Kidney glomerular epithelial cell (primary cell): ENCODE measurements at places on chromosomes 6 and 20.

GRCh38 chr6:70196531-70196930, 106.4 kb downstream of the COL9A1 start:
- no peak for DNase-seq

- DNase-seq: peak; percentile 18
Observed at GRCh38 chr6:33885132-33886057, 81.6 kb upstream of the MLN start.

DNA sequence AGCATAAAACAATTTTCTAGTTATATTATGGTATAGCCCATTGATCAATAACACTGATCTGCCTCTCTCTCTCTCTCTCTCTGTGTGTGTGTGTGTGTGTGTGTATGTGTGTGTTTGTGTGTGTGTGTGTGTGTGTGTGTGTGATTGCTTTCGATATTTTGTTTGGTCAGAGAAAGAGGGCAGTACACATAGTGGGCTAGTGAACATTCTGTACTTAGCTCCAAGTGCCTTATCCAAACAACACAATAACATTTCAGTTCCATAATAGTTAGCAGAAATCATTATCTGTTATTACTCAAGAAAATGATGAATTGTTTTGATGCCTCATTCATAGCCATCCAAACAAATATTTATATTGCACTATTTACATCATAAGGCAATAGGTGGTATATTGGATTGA, 979.1 kb upstream of the CITED2 start:
- DNase-seq: no peak

- DNase-seq: no peak
Observed at GRCh38 chr6:84258268-84258667, 30.8 kb upstream of the CEP162 start.

DNA sequence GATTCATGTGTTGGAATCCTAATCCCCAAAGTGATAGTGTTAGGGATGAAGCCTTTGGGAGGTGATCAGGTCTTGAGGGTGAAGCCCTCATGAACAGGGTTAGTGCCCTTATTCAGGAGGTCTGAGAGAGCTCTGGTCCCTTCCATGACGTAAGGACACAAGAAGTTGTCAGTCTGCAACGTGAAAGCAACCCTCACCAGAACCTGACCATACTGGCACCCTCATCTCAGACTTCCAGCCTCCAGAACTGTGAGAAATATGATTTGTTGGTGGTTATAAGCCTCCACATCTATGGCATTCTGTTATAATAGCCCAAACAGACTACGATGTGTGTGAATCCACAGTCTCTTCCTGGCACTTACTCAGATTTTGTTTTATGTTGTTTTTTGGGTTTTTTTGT, 90.7 kb downstream of the TRERF1 start:
- DNase-seq: no peak

- no peak for DNase-seq
Observed at GRCh38 chr6:155389130-155389529, 66.5 kb downstream of the NOX3 start.

DNA sequence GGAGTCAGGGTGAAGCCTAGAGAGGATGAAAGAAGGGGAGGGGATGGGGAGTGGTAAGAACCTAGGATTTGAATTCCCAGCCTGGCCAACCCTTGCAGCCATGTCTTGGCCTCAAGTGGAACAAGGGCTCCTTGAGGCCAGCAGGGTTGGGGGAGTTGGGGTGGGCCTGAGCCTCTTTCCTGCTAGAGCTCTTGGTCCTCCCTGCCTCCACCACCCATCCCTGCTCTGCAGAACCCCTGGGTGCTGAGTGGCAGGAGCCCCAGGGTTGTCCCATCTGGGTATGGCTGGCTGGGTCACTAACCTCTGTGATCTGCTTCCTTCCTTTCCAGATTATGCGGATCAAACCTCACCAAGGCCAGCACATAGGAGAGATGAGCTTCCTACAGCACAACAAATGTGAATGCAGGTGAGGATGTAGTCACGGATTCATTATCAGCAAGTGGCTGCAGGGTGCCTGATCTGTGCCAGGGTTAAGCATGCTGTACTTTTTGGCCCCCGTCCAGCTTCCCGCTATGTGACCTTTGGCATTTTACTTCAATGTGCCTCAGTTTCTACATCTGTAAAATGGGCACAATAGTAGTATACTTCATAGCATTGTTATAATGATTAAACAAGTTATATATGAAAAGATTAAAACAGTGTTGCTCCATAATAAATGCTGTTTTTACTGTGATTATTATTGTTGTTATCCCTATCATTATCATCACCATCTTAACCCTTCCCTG, 8.3 kb downstream of the VEGFA start:
- no peak for DNase-seq

DNA sequence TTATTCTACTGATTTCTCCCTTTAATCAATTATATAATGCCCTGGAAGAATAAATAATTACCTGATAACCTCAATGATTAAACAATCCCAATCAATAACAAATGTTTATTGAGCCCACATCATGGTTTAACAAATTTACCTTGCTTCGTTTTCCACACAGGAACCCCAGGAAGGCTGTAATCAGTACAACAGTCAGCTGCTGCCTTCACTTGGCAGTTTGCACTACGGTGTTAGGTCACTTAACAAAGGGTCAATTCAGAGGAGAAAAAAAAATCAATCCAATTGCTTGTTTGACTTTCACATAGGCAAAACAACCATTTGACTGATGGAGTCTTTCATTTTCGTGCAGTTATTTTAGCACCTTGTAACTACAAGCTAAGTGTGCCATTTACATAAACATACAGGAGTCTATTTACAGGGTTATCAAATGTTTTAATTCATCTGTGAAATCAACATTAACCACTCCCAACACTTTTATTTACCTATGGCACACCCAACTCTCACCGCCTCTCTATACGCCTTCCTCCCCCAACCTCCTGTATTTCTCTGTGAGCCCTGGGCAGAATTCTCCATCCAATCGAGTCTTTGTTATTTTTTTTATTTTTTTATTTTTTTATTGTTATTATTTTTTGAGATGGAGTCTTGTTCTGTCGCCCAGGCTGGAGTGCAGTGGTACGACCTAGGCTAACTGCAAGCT, 140.4 kb upstream of the TAB2 start:
- no peak for DNase-seq

DNA sequence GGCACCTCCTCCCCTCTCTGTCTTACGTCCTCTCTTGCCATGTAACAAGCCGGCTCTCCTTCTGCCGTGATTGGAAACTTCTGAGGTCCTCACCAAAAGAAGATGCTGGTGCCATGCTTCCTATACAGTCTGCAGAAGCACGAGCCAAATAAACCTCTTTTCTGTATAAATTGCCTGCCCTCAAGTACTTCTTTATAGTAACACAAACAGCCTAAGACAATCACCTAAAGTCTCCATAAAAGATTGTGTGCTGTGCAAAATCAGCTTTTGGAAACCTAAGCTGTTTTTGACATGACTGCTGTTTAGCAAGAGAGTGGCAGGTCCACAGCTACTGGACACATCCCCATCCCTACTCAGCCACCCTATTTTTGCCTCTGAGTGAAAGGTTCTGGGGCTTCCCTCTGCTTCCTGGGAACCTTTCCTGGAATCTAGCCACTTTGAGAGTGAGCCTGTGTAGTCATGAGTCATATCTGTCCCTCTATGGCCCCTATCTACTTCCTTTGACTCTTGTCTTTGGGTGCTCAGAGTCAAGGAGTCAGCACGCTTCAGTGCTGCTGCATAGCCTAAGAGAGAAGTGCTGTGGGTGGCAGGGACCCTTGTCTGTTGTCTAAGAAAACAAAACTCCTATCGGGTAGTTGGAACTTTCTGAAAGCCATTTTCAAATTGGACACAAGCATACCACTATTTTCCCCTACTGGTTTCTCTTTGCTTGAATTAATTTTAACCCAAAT, 110.0 kb downstream of the PPP1R14C start:
- peak; percentile 25 for DNase-seq

DNA sequence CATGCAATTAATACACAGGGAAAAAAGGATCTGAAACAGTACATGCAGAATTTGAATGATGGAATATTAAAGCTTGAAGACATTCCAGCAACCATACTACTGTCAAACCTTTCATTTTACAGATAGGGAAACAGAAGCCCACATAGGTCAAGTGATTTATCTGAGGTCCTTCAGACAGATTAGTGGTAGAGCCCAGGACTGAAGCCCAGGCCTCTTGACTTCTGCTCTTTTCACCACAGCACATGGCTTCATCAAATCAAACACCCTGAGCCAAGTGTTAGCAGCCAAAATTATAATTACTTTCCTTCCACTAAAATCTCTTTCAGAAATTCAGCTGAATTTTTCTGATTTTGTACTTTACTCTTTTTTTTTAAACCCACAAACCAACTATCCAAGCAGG, 435.6 kb upstream of the RUNX2 start:
- DNase-seq: no peak

DNA sequence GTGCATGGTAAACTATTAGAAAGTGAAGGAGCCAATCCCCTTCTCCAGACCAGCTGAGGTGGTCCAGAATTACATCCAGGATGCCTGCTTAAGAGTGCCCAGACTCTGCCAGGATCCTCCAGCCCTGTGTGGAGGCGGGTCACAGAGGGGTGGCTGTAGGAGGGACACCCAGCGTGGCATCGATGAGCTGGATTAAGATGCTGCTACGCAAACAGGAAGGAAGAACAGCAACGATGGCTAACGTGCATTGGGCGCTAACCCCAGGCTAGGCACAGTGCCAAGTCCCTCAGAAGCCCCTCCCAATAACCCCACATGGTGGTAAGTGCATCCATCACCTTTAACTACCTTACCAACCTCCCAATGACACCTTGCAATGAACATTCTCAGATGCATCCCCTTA, 63.9 kb upstream of the MRPS10 start:
- no peak for DNase-seq

- no peak for DNase-seq
Observed at GRCh38 chr6:131163886-131164285, 28.6 kb downstream of the AKAP7 start.

- DNase-seq: no peak
Observed at GRCh38 chr20:63121246-63121645, 94.7 kb downstream of the YTHDF1 start.

- DNase-seq: no peak
Observed at GRCh38 chr6:156691018-156691417, 86.2 kb upstream of the ARID1B start.

- no peak for DNase-seq
Observed at GRCh38 chr6:46199387-46199786, 28.6 kb upstream of the ENPP5 start.

GRCh38 chr6:21593927-21594415, 420 bp downstream of the SOX4 start:
- no peak for DNase-seq

DNA sequence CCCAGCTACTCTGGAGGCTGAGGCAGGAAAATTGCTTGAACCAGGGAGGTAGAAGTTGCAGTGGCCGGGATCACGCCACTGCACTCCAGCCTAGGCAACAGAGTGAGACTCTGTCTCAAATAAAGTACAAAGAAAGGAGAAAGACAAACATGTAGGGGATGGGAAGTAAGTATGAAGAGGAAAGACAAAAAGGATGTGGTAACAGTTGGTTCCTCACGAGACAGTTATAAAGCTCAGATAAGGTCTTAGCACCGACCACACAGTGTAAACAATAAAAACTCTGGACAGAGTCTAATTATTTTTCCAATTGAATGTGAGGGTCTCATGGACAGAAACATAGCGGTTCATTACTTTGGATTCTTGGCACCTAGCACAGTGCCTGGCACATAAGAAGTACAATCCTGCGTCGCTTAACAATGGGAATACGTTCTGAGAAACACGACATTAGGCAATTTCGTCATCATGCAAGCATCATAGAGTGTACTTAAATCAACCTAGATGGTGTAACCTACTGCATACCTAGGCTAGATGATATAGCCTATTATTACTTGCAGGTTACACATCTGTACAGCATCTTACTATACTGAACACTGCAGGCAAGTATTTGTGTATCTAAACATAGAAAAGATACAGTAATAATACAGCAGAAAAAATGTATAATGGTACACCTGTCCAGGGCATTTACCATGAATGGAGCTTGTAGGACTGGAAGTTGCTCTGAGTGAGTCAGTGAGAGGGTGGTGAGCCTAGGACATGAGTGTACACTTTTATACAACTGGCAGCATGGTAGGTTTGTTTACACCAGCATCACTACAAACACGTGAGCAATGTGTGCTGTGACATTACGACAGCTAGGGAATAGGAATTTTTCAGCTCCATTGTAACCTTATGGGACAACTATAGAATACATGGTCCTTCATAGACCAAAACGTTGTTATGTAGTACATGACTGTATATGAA, 38.2 kb downstream of the MBOAT1 start:
- no peak for DNase-seq

GRCh38 chr6:16698997-16699868, 62.0 kb downstream of the ATXN1 start:
- peak; percentile 32 for DNase-seq

GRCh38 chr6:21918041-21918440, 324.5 kb downstream of the SOX4 start:
- DNase-seq: no peak

GRCh38 chr6:150087336-150087735, 18.4 kb upstream of the ULBP3 start:
- DNase-seq: no peak

DNA sequence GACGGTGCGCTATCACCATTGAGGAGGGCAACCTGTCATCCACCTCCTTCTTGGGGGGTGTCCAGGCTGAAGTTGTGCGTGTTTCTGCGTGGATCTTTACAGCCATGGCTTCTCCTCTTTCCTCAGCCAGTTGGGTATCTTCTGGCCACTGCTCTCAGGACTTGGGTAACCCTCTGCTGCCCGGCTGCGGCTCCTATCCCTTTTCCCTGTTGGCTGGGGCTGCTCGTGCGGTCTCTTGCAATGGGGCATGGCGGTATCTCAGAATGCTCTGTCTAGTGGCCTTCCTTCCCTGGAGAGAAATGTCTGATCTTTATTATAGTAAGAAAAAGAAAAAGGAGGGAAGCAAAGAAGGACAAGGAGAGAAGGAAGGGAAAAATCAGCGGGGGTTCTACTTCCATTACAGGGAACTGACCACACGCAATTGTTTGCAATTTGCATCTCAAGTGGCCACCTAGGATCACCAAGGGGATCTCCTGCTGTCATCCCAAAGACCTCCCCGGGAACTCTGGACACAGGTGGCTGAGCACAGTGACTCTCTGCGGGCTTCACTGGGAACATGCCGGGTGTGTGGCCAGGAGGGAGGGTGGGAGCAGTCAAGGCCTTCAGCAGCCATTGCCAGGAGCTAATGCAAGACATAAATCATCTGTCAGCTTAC, 60.8 kb downstream of the NPEPL1 start:
- no peak for DNase-seq

DNA sequence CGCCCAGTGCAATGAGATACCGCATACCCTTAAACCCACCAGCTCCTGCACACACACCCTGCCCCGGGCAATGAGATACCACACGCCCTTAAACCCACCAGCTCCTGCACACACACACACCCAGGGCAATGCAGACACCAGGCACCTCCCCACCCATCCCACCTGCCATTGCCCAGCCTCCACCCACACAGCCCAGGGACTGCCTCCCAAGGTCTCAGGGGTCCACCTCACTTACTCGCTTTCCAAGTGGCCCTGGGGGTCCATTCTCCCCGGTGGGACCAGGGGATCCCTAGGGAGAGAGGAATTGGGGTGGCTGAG, 24.0 kb downstream of the COL11A2 start:
- DNase-seq: no peak

GRCh38 chr20:45306431-45306982, at the start of gene RBPJL:
RBPJL (plus strand) TSS chr20:45306840; CDS start chr20:45306923, 83 bp downstream.
- no peak for DNase-seq
